ENCODE measurements at places on chromosomes 7 and 10.

DNA sequence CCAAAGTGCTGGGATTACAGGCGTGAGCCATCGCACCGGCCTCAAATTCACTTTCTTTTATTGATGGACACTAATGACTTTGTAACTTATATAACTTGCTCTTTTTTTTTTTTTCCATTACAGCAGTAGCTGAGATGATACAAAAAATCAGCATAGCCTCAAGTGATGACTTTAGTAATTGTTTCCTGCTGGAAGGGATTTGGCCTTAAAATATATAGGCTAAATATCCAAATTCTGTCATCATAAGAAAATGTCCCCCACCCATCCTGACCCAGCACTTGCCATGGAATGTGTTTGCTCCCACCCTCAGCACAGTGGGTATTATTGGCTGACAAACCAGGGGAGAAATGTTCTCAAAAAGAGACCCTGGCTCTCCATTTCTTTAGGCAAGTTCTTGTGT lies 1264.1 kb upstream of the AUTS2 start:
- DNase-seq: no peak

- no peak for DNase-seq
Observed at GRCh38 chr7:3138206-3138605, 94.5 kb upstream of the CARD11 start.

- no peak for DNase-seq
Observed at GRCh38 chr7:151611041-151611440, 91.3 kb upstream of the RHEB start.

DNA sequence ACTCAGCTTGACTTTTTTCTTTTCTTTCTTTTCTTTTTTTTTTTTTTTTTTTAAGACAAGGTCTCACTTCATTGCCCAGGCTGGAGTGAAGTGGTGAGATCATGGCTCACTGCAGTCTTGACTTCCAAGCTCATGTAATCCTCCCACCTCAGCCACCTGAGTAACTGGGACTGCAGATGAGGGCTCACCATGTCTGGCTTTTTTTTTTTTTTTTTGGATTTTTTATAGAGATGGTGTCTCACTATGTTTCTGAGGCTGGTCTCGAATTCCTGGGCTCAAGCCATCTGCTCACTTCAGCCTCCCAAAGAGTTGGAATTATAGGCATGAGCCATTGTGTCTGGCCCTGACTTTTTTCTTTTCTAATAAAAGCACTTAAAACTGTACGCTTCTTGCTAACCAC lies 358.2 kb upstream of the IGFBP3 start:
- DNase-seq: no peak

- no peak for DNase-seq
Observed at GRCh38 chr7:41238851-41239331, 464.0 kb downstream of the INHBA start.

DNA sequence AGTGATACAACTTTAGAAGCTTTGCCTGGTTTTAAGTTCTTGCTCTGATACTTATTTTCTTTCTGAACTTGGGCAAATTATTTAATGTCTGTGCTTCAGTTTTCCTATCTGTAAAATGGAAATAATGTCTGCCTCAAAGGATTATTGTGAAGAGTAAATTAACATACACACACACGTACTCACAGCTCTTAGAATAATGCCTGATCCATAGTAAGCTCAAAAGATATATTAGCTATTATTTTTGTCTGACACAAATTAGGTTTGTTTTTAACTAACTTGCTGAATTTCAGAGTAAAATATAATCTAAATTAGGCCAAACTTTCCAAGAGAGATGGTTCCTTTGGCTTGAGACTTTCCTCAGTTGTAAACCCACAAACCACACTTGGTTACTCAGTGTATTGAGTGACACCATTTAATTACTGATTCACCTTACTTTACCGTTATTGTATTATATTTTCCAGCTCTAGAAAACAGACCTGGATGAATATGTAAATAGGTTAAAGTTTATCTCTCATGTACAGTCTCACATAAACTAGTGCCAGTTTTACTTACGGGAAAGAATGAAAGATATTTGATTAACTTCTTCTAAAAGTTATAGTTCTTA lies 50.4 kb downstream of the VTI1A start:
- DNase-seq: no peak

- no peak for DNase-seq
Observed at GRCh38 chr10:76115131-76115470, 683.7 kb downstream of the LRMDA start.

DNA sequence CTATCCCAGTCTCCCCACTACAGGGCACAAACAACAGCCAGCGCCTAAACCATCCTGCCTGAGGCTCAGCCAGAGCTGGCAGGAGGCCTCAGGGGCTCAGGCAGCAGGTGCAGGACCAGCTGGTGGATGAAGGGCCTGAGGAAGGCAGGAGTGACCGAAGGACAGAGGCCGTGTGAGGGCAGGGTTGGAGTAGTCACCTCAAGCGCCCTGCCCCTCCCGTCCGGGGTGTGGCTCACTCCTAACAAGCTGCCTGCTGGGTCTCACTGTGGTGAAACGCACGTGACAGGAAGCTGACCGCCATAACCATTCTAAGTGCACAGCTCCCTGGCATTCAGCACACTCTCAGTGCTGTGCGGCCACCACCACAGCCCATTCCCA lies 281.1 kb downstream of the ELFN1 start:
- DNase-seq: no peak

GRCh38 chr10:86506499-86506898 lies 15.1 kb downstream of the WAPL start:
- no peak for DNase-seq

GRCh38 chr7:5586279-5586962 lies 162.8 kb upstream of the TNRC18 start:
- no peak for DNase-seq

DNA sequence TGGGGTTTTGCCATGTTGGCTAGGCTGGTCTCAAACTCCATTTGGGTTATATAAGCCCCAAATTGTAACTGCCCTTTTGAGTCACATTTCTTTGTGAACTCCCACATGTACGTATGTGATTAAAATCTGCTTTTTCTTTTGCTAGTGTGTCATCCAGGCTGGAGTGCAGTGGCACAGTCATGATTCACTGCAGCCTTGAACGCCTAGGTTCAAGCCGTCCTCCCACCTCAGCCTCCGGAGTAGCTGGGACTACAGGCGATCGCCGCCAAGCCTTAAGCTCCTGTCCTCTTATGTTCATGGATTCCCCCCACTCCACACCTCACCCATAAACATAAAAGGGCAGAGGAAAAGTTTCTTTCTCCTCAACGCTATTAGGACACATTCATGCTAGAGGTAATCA lies 4.4 kb upstream of the SMC3 start:
- DNase-seq: no peak

- DNase-seq: no peak
Observed at GRCh38 chr7:130278860-130279259, 12.2 kb downstream of the CPA2 start.

- DNase-seq: no peak
Observed at GRCh38 chr10:59593768-59594167, 115.9 kb downstream of the SLC16A9 start.

GRCh38 chr10:124842721-124843120 lies 41.1 kb downstream of the ABRAXAS2 start:
- no peak for DNase-seq

DNA sequence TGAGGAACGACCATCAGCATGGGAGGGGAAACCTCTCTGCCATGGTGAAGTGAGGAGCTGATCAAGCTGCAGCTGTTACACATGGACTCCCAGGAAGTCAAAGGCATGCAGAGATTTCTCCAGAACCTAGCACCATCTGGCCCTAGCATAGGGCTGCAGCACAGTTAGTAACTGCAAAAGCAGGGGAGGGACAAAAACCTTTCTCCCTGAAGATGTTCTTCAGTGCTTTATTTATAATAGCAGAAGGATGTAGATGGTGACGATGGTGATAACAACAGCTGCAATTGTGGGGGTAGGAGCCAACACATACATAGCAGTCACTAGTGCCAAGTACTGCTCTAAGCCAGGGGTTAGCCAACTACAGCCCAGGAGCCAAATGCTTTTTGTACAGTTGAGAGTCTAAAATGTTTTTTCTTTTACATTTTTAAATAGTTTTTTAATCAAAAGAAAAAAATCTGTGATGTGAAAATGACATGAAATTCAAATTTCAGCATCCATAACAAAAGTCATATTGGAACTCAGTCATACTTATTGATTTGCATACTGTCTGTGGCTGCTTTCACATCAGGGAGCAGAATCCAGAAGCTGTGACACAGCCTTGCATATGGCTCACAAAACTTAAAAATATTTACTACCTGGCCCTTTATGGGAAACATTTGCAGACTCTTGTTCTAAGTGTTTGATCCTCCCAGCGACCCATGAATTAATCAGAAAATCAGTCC lies 299.5 kb downstream of the ELMO1 start:
- no peak for DNase-seq

DNA sequence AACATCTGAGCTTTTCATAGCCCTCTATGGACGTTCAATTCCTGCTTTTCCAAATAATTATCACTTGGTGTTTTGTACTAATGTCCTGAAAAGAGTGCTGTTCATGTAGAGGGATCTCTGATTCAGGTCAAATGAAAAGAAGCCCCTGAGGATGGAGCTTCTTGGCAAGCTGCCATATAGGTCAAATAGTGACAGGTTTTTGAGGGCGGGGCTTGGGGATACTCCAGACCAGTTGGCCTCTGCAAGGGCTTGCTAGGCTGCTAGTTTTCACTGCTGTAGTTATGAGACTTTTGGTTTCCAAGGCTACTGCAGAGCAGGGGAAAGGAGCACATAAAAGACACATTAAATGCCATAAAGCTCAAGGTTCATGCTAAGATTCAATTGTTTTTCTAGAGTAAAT lies 257.2 kb upstream of the CACNA2D1 start:
- no peak for DNase-seq

DNA sequence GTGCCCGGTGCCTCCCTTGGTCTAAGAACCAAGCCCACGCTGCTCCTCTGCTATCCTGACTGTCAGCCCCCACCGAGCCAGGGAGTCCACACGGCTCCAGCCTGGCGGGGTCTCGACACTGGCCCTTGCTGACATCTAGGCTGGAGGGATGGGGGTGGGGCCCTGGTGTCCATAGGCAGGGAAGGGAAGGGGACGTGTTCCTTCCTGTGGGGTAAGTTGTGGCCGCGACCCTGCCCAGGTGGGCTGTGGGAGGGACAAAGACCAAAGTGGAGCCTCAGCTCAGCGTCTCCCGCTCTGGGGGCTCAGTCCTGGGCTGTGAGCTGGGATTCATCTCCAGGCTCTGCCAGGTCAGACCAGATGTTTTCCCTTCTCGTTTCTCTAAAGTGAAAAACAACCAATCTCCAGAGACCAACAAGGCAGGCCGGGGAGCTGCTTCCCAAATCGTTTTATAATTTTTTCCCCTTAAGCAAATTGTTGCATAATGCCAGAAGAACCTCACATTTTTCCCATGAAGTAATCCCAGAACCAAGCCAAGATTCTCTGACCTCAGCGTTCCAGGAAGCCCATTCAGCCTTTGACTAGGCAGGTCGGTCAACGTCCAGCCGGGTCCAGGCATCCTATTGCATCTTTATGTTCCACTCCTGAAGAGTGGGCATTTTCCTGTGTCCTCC lies 101.2 kb downstream of the RGS10 start:
- DNase-seq: no peak

- no peak for DNase-seq
Observed at GRCh38 chr10:126087796-126088505, 191.6 kb downstream of the FANK1 start.

- DNase-seq: no peak
Observed at GRCh38 chr7:132392713-132393112, 183.6 kb downstream of the PLXNA4 start.

GRCh38 chr7:97499204-97499603 lies 232.7 kb upstream of the TAC1 start:
- no peak for DNase-seq

GRCh38 chr7:19113855-19114550 lies 3.4 kb downstream of the TWIST1 start:
- no peak for DNase-seq

GRCh38 chr10:109892931-109893330 lies 30.4 kb downstream of the XPNPEP1 start:
- no peak for DNase-seq

DNA sequence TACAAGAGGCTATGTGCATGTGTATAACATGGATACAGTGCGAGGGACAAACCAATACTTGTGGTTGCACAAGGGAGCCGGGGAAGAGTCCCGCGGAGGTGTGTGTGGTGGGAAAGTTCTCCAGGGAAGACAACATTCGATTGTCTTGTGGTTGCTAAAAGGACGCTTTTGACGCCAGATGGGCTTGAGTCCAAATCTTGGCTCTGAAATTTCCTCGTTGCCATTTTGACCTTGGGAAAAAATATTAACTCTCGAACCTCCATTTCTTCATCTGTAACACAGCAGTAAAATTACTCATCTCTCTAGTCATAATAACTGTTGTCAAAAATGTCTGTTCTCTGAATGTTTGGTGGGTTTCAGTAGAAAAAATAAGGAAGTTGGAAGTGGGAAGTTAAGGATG lies 16.5 kb downstream of the PLXDC2 start:
- DNase-seq: no peak

GRCh38 chr7:151193203-151193978 lies 6.3 kb upstream of the ASB10 start:
- DNase-seq: no peak

DNA sequence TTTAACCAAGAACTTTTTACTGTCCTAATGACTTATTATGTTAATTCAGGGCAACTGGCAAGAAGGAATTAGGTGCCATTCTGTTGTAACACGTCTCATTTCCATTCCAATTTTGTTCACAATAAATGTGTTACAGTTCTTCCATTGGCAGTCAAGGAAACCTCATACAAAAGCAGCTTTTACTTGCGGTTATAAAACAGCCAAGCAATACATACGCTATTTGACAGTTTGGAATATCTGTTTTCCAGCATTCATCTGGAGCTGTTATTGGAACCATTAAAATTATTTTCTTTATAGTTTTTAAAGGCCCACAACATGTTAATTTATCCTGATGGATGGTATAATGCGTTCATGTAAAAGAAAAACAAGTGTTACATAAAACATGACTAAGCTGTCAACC lies 33.3 kb downstream of the MTERF1 start:
- DNase-seq: no peak

DNA sequence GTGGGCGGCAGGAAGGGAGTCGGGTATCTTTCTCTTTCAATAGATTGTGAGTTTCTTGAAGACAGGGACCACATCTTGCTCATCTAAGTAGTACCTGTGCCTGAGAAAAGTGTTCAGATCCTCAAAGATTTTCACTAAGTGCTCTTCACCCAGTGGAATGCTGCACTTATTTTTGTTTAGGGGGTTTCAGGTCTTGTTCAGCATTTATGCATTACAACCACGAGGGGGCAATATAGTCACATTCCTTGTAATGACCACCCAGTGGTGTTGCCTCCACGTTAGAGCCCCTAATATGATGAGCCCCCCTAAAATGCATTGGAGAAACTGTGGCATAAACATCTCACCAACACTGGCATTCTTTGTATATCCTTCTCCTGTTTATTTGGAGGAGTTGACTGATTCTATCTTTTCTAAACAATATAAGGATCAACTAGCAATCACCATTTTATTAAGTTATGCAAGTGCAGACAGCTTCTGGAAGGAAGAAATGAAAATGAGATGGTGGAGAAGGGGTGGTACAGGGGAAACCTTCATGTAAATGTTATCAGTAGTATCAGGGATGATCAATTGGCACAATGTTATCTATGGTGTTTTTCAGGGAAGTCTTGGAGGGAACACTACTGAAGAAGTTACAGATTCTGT lies 3.1 kb upstream of the PAPSS2 start:
- DNase-seq: no peak
